ENCODE measurements at places on chromosomes 2 and 18.

GRCh38 chr2:73983322-73984202 is 1.1 kb upstream of the TET3 start:
- no peak for DNase-seq

GRCh38 chr2:148936857-148937450 is 61.9 kb downstream of the KIF5C start:
- DNase-seq = no peak

DNA sequence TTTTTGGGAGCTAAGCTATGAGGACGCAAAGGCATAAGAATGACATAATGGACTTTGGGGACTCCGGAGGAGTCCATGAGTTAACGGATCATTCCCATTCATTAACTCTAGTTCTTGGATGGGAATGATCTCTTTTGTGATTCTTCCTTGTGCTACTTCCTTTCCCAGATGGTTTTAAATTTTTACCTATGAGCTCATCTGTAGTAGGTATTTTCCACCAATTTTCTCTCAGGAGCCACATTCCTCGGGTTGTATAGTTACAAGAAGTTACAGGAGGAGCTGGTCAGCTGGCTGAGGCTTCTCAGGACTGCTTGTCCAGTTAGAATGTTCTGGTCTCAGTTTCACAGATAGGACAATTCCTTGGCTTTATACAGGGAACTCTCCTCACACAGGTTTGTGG is 42.9 kb upstream of the LPIN2 start:
- no peak for DNase-seq

GRCh38 chr18:45557779-45558178 is 57.5 kb upstream of the SLC14A2 start:
- no peak for DNase-seq

DNA sequence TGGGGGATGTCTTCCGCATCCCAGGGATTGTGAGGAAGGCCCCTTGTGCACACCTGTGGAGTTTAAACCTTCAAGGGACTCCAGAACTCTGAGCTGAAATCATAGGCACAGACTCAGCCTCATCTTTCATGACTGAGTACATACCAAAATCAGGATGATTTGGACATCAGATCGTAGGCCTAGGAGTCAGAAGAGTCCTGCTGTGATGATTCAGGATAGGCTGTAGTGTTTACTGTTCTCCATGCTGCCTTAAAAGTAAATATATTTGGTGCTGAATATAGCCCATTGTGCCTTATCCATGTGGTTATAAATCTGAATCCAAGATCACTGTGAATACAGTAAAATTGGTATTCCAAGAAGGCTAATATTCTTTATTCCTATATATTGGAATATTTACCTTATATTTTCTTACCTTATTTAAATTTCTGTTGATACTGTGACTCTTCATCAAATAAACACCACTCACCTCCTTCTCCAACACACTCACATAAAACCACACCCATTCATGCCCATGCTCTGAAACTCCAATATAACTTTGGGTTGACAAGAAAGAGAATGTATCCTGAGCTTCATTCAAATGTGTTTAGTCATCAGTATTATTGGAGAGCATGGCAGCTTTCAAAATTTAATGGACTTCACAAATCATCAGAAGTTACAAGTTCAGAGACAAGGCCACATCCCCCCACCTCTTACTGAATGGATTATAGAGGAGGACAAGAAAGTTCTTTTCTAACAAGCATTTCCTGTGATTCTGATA is 561.4 kb upstream of the LINC00305 start:
- no peak for DNase-seq

All from SK-N-MC (cell line).